Activated CD4-positive, alpha-beta T cell treated with anti-CD3 and anti-CD28 coated beads for 36 hours (primary cell): ENCODE measurements at places on chromosomes 16 and 17.
A peak's percentile ranks its signal among the peaks of the same experiment; 100 is the strongest.

- DNase-seq = peak; percentile 63
Measured at GRCh38 chr16:1723450-1724147, 17.6 kb downstream of the MAPK8IP3 start.

DNA sequence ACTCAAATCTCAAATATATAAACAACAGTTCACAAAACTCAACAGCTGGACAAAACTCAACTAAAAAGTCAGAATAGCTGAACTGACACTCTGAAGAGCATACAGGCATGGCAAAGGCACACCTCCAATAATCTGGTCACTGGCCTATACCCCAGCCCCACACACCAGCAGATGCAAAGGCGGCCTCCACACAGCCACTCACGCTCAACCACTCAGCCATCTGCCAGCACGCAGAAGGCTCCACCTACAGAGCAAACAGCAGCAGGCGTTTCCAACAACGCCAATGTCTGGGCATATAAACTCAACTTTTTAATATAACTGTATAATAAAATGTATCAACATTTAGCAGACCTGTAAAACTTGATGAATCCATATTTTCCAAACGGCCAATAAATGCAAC, 17.2 kb downstream of the USP7 start:
- no peak for DNase-seq

- no peak for DNase-seq
Measured at GRCh38 chr17:57436565-57436964, 180.2 kb downstream of the MSI2 start.

GRCh38 chr16:25110387-25110947, 1.1 kb upstream of the LCMT1 start:
- DNase-seq = peak; percentile 84

DNA sequence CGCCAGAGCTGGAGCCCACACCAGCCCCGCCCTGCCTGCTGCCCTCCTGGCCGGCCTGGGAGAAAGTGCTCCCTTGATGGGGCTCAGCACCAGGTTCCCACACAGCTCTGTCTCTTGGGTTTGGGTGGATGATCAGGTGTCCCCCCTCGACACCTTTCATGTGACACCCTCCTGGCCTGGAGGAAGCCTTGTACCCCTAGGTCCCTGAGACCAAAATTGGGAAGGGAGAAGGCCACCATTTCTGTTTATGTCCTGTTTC, 19.4 kb upstream of the PLLP start:
- DNase-seq = no peak

- peak; percentile 78 for DNase-seq
Measured at GRCh38 chr16:25126820-25127232, 15.3 kb downstream of the LCMT1 start.

DNA sequence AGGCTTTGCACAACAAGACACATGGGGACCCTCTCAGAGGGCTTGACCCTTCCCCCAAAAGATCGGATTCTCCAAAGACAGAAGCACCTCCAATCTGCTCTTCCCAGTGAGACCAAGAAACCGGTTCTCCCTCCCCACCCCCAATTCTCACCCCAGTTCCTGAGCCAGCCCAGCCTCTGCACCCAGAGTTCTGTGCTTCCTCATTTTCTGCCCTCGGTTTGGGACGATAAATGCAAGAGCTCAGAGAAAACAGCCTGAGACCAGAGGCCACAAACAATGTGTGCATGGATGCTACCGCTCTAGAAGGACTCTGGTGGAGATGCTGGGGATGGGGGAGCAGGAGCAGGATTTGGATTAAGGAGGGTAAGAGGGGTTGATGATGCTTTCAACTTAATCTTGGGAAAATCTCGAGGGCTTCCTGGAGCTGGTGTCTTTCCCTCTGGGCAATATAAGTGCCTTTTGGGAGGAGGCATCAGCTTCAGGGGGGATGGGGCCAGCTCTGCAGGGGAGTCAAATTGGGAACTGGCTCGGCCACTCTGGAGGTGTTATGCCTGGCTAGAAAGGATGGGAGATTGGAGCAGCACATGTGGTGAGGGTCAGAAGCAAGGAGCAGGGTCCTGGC, 6.0 kb downstream of the KRT15 start:
- DNase-seq = no peak

- no peak for DNase-seq
Measured at GRCh38 chr17:20228410-20228809, 219.3 kb downstream of the SPECC1 start.

DNA sequence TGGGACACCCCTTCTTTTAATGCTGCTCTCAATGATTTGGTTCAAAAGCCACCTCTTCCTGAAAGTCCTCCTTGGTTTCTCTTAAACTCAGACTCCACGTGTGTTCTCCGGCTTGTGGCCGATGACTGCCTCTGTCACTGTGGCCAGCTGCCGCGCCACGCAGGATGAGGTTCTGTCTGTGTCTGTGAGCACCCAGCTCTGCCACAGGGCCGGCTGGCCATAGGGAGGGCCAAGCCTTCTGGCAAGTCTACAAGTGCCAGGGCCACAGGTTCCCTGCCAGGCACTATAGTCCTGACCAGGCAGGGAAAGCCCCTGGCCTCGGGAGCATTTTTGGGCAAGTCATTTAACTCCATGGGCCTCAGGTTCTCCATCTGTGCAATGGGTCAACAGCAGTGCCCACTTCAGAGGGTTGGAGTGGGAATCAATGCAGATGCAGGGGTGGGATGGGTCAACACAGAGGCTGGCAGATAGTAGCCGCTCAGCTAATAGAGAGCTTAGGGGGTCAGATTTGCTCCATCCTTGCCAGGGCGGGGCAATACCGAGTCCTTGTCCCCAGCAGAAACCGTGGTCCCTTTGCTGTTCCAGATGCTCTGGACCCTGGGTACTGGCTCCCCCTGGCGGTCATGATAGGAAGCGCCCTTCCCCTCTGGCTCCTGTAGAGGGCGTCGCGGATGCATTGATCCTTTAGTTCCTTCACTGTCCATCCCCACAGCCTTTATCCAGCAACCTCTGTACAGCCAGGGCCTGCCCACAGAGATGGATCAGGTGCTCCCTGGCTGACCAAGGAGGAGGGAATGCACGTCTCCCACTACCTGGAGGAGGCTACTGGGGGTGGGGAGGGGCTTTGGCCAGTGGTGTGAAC, 19.3 kb upstream of the ADGRG3 start:
- DNase-seq = peak; percentile 92

DNA sequence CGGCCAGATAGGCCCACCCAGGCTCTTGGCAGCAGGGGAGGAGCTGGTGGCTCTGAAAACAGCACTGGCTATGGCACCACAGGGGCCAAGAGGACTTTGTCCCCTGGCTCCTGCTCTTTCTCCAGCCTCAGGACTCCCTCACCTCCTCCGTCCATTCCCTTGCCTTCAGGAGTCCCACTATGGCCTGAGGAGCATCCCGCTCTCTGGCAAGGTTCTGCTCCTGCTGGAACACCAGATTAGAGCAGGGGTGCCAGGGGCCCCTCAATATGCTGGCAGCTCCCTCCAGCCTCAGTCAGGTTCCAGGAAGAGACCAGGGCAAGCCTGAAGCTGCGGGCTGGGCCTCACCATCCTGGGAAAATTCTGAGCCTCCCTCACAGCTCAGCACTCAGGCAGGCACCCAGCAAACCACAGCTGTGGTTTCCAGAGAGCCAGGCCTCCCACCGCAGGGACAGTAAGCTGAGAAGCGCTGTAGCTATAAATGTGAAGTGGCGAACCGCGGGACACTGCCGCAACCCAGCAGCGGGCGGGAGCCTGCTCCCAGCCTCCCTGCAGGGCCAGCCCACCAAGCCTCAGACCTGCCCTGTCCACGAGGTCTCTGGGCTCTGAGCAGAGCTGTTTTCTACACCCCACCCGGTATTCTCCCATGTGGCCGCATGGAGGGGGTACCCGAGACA, 25.7 kb downstream of the C17orf100 start:
- DNase-seq = peak; percentile 42

DNA sequence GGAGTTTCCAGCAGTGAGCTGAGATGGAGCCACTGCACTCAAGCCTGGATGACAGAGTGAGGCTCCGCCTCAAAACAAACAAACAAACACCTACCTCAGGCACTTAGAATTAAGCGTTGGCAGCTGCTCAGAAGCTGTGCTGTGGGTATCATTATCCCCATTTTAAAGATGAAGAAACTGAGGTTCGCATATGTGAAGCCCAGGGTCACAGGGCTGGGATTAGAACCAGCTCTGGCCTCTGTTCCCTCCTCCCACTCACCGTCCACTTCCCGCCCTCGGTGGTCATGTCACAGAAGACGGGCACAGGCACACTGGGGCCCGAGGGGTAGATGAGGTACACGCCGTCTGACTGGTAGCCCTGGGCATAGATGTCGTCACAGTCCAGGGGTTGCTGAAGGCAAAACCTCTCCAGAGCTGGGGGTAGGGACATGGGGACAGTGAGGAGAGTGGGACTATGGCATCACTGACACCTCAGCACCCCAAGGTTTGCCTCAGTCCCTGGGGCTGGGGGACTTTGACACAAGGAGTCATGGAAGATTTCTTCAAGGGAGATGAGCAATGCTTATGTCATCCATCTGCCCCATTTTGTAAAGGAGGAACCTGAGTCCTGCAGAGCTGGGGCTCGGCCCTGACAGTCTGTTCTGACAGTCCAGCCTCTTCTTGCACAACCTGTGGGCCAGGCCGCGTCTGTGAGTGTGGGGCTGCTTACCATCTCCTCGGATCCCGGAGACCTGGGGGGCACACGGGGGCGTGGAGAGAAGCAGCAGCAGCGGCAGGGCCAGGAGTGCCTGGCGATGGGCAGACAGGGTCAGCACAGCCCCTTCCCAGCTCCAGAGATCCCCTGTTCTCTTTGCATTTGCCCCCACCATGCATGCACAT, 700 bp downstream of the MFAP4 start:
- DNase-seq = peak; percentile 23

DNA sequence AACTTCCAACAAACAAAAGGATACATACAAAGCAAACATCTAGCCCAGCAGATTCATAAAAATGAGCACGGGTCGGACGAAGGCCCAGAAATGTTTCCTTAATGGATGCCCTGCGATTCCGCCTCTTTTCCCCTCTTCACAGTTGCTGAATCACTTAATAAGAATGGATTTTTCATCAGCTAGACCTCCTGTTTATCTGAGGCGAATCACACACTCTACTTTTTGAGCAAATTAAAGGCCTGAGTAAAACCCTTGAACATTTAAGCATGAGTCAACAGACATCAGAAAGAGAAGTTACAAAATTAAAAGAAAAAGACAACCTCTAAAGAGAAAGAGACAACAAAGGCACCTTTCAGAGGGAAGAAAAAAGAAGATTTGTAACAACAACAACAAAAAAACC, 44.7 kb downstream of the HS3ST3A1 start:
- no peak for DNase-seq

DNA sequence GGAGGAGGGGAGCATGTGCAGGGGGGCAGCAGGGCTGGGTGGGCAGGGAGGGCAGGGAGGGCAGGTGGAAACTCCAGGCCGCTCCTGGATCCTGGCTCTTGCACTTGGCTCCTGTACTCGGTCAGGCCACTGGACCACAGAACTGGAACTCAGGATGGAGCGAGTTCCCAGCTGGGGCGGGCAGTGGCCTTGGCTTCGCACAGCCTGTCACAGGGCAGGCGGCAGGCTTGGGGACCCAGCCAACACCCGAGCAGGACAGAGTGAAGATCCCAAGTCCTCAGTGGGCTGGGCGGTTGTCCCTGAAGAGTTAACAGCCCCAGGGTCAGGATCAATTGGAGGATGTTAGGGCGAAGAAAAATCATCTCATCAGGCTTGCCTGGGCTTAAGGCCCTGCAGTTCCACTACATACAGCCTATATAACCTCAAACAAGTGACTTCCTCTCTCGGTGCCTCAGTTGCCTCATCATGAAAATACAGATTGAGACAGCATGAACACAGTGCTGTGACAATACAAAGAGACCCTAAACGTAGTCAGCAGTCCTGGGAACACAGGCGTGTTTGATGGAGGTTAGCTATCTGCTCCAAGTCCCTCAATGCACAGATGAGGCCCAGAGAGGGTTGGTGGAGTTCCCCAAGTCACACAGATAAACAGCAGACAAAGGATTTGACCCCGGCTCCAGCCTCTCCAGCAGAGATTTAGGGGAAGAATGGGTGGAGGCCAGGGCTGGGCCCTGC, 21.9 kb downstream of the ZNF423 start:
- DNase-seq = no peak

DNA sequence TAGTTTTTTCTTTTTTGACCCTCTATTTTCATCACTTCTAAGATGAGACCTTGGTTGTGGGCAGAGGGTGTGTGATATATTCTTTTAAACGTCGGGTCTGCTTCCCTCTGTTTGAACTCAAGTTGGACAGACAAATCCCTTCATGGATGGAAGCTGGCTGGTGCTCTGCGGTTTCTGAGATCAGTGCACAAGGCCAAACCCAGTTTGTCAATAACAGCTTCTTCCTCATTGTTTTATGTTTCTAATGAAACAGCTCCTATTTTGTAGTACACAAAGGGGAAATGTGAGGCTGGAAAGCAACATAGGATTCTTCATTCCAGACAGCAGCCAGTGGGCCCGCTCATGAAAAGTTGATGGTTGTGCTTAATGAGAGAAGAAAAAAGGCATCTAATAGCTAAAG, 159.6 kb downstream of the PRKCA start:
- no peak for DNase-seq

DNA sequence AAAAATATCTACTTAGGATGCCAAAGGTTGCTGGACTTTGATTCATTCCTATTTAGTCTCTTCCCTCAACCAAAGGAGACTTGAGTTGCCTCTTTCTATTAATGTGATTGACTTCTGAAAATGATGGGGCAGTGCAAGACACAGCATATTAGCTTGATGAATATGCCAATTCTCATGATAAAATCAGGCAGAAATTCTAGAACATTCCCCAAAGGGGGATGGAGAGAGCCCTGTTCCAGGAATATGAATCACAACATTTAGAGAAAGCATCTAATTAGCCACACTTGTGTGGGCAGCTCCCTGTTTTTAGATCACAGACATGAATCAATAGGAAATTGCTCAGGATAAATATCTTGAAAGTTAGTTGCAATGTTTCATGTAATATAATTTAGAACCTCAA, 584.0 kb upstream of the CDH8 start:
- no peak for DNase-seq

DNA sequence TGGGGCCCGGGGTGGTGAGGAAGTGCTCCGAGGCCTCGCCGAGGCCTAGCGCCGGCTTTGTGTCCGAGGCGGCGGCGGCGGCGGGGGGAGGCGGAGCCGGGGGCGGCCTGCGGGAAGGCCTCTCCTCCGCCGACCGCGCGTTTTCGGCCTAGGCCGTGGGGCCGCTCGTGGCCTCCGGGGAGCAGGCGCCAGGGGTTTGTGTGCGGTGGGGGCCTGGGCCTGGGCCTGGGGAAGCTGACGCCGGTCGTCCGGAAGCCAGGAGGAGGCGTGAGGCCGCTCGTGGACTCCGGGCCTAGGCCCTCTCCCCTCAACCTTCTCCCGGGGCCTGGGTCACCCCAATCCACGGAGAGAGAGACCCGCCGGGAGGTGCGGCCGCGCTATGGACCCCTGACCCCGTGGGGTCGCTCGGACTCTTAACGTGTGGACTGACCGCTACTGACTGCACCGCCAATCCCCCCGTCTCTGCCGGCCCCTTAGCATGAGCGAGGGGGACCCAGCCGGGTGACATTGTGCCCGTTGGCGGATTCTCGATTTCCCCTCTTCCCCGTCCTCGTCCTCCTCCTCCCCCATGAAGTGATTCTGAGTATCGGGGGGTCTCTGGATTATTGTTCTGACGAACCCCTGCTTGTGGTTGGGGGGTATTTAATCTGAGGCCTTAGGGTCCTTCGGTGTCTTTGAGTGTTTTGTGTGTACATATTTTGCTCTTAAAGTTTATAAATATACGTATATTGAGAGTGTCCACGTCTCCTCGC, 660 bp downstream of the RBBP6 start:
- peak; percentile 73 for DNase-seq

GRCh38 chr17:49915670-49916069, 53.3 kb upstream of the DLX4 start:
- no peak for DNase-seq
